ENCODE measurements at places on chromosomes 7 and 10.

DNA sequence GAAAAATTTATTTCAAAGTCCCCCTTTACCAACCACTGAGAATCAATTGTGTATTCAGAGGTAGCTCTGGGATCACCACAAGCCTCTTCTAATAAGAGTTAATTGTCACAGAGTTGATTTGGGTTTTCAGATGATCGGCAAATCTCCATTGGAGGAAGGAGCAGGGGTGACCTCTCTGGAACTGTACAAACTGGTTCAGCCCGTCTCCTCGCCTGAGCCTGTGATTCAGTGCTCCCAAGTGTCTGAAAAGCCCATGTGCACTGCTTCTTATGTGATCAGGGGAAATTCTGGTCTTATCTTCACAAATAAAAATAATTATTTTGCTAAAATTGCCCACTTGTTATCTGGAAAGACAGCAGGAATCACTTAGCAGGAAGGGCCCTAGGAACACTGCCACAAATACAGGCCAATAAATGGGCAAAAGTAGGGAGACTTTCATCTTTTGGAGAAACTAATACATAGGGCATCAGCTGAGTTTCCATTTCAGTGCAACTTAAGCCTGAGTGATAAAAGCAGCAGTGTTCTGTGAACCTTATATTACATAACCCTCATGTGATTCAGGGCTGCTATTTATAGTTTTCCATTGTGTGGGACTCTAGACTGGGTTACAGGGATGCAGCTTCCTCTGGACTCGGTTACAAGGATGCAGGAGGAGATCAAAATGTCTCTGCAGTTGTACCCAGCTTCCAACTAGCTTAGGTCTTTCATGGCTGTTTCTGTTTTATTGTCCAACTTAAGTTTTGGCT, 32.3 kb downstream of the CDK1 start:
- DNase-seq, result no peak

DNA sequence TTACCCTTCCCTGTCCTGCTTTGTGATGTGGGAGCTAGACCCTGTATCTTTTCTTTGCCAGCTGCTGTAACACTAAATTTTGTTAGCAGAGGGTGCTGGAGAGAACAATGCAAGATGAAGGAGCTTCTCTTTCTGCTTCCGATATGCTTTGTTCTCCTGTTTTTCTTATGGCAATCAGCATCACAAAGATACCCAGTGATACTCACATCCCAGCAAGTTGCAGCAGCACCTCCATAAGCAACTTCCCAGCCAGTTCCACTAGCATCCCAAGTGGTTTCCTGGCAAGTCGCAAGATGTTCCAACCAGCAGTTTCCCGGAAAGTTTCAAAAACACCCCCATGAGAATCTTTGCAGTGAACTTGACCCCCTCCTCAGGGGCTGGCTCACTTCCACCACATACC, 148.6 kb downstream of the IMMP2L start:
- no peak for DNase-seq

DNA sequence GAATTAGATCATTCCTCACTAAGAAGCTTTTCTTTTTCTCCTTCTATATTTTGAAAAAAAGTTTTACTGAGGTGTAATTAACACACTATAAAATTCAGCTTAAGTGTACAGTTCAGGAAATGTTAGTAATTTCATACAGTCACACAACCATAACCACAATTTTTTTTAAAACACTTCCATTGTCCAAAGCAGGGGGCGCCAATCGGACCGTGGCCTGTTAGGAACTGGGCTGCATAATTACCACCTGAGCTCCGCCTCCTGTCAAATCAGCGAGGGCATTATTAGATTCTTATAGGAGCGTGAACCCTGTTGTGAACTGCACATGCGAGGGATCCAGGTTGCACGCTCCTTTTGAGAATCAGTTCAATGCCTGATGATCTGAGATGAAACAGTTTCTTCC, 427.1 kb downstream of the TFEC start:
- no peak for DNase-seq

GRCh38 chr7:1099637-1100036, 11.7 kb downstream of the GPER1 start:
- no peak for DNase-seq

- DNase-seq, result no peak
Measured at GRCh38 chr7:133436014-133436428, 183.1 kb downstream of the EXOC4 start.

- peak; percentile 76 for DNase-seq
Measured at GRCh38 chr10:120336911-120337540, 120.0 kb upstream of the PLPP4 start.

GRCh38 chr10:108462005-108462404, 1297.5 kb upstream of the SORCS1 start:
- no peak for DNase-seq

DNA sequence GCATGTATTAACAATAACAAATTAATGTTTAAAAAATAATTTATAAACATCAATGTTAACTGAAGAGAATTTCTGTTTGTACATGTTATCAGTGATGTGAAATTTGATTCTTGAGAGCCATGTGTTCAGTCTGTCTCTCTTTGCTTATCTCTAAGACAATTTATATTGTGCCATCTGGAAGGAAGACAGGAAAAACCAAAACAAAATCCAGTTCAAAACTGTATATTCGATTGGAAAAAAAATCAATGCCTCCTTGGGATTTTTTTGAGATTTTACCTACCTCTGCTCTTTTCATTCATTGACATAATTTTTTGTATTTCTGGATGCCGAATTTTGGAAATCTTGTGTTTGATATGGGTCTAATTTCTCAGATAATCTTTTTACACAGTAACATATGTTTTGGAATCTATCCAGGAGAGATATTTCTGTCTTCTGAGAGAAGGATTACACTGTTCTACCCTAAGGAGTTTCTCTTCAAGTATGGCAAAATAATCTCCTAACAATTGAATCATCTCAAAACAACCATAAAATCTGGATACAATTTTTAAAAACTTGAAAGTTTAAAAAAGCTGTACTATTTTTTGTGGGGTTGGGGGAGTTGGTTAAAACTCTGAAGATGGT, 311.9 kb upstream of the GNAI1 start:
- no peak for DNase-seq

GRCh38 chr10:132754071-132754470, 31.9 kb downstream of the NKX6-2 start:
- DNase-seq, result no peak

GRCh38 chr10:75597773-75598440, 166.5 kb downstream of the LRMDA start:
- no peak for DNase-seq

- DNase-seq, result peak; percentile 37
Measured at GRCh38 chr7:4702961-4703512, 20.9 kb downstream of the FOXK1 start.

GRCh38 chr7:139108266-139109187, 993 bp downstream of the ZC3HAV1 start:
- DNase-seq, result peak; percentile 52

DNA sequence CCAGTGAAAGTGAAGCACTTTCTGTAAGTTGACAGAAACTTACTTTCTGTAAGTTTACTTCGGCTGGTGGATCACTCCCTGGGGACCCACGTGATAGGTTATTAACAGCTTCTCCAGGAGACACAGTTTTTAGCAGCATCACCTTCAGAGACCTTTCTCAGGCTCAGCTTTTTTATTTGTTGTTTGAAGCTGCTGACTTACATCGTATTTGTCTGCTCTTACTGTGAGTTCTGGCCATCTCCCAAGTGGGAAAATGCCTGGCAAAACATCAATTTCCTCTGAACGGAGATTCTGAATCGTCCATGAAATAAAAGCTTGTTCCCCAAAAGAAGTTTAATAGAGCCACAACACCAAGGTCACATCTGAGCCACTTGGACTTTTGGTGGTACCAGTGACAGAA, 178.7 kb upstream of the PODXL start:
- no peak for DNase-seq

GRCh38 chr10:122333037-122333436, 41.5 kb upstream of the PLEKHA1 start:
- no peak for DNase-seq

DNA sequence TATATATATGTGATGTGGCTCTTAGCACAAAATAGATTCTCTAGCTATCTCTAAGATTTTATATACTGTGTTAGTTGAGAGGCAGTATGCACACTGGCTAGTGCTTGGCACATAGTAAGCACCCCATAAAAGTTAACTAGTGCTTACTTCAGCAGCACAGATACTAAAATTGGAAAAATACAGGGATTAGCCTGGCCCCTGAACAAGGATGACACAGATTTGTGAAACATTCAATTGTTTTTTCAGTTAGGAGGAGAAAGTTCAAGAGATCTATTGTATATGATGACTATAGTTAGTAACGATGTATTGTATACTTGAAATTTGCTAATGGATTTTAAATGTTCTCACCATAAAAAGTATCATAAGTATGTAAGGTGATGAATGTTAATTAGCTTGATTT, 78.3 kb upstream of the LRRC17 start:
- no peak for DNase-seq

DNA sequence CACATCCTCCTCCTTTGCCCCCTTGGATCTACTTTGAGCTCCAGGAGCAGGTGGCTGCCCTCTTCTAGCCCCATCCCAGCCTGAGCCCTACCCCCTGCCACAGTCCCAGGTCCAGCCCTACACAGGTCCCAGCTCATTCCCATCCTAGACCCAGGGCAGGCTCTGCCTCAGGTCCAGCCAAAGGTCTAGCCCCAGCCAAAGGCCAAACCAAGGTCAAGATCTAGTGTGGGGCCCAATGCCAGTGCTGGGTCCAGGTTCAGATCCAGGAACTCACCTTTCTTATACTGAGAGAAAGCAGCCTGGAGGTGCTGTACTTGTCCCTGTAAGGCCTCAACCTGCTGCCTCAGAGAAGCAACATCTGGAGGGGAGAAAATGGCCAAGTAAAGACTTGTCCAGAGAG, 8.5 kb downstream of the SFTPD start:
- DNase-seq, result no peak

DNA sequence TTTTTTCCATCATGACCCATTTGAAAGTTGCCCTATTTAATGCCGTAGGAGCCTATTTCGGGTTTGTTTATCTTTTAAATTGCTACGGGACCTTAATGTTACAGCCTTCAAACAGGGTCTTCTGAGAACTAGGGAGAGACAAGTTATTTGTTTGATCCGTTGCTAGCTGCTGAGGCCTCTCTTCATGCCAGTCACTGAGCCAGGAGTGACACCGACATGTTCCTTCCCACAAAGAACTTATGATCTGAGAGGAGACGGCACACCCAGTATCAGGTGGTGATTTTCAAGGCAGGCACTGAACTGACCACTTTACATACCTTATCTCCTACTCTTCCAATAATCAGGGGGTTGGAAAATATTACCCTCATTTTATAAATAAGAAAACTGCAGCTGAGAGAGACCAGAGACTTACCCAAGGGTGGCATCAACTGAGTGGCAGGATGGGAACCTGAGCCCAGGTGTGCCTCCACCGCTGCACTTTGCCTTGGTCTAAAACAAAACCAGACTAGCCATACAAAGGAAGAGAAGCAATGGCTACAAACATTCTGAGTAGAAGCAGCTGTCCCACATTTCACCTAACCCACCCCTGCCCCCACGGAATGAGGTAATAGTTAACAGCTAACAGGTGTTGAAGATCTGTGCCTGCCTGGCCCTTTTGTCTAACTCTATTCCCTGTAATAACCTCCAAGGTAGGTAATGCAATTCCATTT, 40.5 kb downstream of the PPP1R3C start:
- no peak for DNase-seq

DNA sequence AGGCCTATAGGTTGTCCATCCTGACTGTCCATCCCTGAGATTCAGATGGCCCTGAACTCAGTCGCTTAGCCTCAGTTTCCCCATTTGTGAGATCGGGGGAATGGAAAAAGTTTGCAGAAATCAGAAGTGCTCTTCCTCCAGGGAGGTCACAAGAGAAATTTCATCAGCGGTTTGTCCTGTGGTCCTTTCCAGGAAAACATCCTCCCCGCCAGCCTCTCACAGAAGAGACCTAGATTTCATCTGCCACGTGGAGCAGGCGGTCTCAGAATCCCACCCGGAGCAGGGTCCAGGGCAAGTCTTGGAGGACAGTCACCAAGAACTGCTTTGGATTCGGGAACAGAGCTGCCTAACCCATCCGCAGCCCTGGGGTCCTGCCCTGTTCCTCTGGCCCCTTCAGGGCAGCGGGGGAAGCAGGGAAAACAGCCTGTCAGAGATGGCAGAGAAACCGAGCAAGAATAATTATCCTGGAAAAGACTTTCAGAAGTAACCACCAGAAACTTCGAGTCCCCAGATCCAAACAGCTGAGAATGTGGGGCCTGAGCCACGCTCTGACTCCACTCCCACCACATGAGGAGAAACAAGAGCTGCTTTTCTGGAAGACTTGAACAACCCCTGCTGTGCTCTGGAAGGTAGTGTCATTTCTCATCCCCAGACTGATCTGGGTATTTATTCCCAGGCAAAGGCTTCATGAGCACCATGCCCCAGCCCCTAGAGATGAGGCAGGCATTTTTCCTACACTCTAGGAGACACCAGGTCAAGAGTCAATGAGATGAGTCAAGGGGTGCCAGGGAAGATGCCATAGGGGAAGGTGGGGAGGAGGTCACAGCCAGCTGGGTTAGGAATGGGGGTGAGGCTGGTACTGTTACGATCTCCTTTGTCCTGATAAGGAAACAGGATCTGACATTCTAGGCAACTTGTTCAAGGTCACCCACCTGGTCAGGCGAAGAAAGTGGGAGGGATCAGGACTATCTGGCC, 1.1 kb upstream of the TNS3 start:
- no peak for DNase-seq

DNA sequence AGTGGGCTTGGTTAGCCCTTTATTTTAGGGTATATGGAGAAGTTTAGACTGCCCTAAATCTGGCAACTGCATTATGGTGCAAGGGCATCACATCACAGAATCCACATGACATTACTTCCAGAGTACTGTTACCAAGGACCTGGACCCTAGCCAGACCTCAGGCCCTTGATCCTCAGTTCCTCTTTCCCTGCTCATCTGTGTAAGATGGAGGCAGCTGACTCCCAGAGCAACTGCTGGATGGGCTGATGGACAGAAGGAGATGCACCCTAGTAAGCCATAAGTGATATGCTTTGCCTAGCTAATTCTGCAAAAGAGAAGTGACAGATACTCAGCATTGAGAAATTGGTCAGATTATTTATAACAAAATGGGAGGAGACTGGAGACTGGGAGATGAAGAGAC, 131.7 kb downstream of the DYNC1I1 start:
- DNase-seq, result no peak

DNA sequence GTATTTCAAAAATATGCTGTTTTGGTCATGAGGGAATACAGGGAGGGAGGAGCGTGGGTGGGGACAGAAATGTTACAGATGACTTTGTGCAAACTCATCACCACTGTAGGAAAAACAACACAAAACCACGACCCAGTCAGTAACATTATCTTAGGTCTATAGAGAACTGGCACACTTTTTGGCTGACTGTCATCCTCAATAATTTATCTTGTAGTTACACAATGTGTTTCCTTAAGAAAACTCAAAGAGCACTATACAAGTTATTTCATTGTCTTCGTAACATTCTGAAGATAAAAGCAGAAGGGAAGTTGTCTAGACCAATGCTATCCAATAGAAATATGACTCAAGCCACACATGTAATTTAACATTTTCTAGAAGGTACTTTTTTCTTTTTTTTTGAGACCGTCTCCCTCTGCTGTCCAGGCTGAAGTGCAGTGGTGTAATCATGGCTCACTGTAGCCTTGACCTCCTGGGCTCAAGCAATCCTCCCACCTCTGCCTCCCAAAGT, 16.9 kb upstream of the CDK14 start:
- no peak for DNase-seq

All from nephron progenitor cell (in vitro differentiated cells).